ENCODE measurements at places on chromosomes 5 and 9.

- H3K4me3 ChIP-seq, result no peak overlapping the region
- no peak overlapping the region for H3K27ac ChIP-seq
- no peaks in the 10 kb centered on the region for H3K27me3 ChIP-seq
These were observed 8.7 kb upstream of the MRPS2 start for GRCh38 chr9:135491764-135492163.

- no peaks in the 10 kb centered on the region for H3K36me3 ChIP-seq
- H3K4me3 ChIP-seq, result no peak overlapping the region
- no peaks in the 10 kb centered on the region for H3K27me3 ChIP-seq
- DNase-seq, result no peak
- H3K27ac ChIP-seq, result no peak overlapping the region
These were observed 28.8 kb downstream of the C5 start for GRCh38 chr9:121021301-121021700.

DNA sequence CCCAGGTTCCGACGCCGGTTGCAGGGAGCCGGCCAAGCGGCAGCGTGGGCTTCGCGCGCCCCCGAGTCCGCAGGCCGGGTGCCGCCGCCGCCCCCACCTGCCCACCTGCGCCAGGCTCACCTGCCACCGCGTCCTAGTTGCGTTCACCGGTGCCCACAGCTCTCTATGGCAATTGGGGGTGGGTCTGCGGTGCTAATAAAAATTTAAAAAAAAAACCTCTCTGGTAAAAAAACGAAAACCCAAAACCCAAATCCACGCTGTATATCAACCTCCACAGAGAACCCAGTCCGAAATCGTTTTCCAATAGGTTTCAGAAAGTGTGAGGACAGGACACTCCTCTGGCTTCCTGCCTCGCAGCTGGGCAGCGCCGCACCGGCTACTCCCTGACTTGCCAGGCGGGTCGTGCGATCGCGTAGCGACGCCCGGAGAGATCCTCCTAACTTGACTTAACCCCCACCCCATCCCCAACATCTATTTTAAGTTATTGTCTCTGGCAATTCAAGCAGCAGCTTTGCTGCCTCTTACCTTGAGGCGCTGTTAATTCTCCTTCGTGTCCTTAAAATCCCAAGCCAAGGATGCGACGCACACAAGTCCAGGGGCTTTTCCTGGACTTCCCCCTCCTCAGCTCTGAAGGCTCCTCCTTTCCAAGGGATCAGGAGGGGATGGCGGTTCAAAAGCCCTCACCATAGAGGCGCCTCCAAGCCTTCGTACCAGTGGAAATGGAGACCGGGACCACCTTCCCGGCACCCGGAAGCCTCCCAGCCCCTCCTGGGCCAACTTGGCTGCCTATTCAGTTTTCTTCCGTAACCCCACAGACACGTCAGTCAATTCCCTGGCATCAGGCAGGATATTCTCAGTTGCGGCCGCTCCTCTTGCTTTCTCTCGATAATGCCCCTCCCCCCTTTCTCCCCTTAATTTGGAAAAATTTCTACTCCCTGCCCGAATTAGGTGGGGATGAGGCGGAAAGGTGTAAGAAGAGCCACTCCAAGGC is 1639.4 kb upstream of the C9orf72 start:
- peak overlapping the region; percentile 76 for H3K27ac ChIP-seq
- no peak for DNase-seq
- H3K27me3 ChIP-seq, result peaks cover 76% of the 10 kb centered on the region
- no peaks in the 10 kb centered on the region for H3K36me3 ChIP-seq
- H3K4me3 ChIP-seq, result peak overlapping the region; percentile 97

DNA sequence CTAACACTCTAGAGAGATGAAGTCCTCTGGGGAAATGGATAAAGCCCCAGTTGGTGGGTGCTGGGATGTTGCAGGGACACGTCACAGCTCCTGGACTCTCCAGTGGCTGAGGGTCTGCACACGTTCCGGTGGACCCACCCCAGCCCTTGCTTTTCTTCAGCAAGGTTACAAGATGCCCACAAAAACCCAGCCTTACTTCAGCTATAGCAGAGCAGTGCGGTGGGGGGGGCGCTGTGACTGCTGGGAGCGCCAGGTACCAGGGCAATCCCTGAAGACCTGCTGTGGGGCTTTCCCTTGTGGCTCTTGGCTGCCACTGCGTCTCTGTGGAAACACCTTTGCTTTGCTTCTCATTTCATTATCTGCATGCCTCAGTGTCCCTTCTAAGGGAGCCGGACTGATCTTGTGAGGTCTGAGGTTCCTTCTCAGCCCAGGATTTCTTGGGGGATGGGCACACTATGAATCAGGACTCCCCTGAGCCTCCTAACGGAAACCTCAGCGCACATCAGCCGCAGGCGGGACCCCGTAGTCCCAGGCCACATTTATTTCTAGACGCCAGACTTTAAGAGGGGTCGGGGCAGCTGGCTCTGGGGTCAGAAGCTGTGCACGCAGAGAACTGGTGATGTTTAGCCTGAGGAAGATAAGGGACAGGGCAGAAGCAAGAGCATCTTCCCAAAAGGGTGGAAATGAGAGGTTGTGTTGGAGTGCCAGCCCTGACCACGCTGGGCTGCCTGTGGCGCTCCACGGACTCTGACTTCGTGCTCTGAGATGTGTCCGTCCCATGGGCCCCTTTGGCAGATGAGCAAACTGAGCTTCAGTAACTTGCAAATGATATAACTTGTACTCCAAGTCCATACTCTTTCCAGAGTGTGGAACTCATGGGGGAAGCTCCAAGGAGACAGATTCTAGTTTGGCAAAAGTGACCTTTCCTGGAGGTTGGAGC is 106.8 kb downstream of the WNK2 start:
- no peaks in the 10 kb centered on the region for H3K36me3 ChIP-seq
- H3K27ac ChIP-seq, result no peak overlapping the region
- no peak overlapping the region for H3K4me3 ChIP-seq
- H3K4me1 ChIP-seq, result peaks cover 20% of the 10 kb centered on the region
- DNase-seq, result no peak

DNA sequence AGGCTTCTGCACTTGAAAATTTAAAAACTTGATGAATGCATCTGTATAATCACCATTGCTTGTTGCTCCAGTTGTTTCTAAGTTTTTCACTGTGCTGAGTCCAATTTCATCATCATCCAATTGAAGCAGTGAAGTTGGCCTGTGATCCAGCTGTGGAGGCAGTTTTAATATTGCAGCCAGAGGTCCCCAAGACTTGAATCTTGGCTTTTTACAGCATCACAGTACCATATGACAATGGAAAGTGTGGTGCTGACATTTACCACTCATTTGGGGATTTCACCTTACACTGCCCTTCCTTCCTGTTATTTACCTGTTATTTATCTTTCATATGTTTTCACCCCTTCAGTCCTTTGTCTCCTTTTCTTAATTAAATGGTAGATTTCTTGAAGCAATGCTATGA is 76.2 kb upstream of the SPIN1 start:
- no peaks in the 10 kb centered on the region for H3K36me3 ChIP-seq
- no peak overlapping the region for H3K4me3 ChIP-seq
- H3K4me1 ChIP-seq, result peaks cover 19% of the 10 kb centered on the region
- no peaks in the 10 kb centered on the region for H3K27me3 ChIP-seq

DNA sequence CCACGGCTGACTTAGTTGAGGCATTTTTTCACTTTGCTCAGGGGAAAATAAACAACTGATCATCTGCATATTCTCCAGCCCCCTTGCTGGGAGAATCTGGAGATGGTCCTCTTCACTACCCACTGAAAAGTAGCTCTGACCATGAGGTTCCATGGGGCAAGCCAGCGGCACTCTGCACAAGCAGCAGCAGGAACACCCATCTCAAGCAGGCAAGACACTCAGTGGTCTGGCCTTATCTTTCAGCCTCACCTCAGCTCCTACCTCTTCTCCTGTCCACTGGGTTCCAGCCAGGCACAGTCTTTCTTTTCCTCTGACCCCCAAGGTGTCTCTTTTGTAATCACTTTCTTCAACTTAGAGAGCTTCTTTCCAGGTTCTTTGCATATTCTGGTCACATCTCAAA is 280.8 kb upstream of the GRIA1 start:
- no peak overlapping the region for H3K4me3 ChIP-seq
- no peak overlapping the region for H3K27ac ChIP-seq
- no peaks in the 10 kb centered on the region for H3K27me3 ChIP-seq
- DNase-seq, result no peak

DNA sequence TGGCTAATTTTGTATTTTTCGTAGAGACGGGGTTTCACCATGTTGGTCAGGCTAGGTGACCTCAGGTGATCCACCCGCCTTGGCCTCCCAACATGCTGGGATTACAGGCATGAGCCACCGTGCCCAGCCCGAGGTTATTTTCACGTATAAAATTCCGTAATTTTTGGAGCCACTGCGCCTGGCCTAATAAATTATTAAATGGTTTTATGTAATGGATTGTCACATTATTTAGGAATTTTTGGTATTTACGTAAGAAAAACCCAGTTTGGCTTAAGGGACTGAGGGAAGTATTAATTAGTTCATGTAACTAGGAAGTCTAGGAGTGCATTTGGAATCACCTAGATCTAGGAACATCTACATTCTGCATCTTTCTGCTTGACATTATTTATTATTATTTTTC is 8.3 kb downstream of the GLE1 start:
- peaks cover 15% of the 10 kb centered on the region for H3K36me3 ChIP-seq
- H3K27me3 ChIP-seq, result no peaks in the 10 kb centered on the region
- H3K27ac ChIP-seq, result no peak overlapping the region
- no peak for DNase-seq

Data from type B pancreatic cell (in vitro differentiated cells).